ENCODE measurements at places on chromosomes 11 and 22.

- peak; percentile 98 for DNase-seq
Measured at GRCh38 chr11:86483940-86484794, 109.5 kb downstream of the CCDC81 start.

GRCh38 chr11:68690671-68691401 lies 6.5 kb downstream of the GAL start:
- no peak for DNase-seq

DNA sequence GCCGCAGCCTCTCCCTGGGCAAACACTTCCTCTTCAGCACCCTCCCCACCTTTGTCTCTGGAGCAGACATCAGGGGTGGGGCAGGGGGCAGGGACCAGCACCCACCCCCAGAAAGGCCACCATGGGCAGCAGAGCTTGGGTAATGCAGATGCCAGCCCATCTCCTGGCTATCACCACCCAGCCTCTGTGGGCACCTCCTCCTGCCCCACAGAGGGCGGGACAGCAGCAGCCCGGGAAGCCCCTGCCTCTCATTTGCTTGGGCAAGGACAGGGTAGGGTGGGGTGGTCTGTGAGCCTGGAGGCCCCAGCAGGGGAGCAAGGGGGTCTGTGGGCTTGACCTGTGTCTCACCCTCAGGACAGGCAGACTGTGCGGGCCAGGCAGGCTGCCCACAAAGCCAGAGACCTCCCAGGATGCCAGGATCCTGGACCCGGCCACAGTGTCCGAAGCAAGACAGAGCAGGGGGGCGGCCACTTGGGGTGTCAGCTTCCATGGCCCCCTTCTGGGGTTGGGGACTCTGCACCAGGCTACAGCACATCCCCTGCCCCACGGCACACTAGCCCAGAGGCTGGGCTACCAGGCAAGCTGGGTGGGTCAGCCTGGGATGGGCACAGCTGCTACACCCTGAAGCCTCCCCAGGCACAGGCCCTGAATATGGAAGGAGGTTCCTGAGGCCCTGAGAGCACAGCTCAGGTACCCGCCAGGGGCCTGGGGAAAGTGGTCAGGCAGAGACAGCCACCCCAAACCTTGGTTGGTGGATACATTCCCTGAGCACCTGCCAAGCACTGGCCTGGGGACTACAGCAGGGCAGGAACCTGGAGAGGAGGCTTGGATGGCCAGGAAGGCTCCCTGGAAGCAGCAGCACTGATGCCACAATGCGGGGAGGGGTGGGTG lies 4.5 kb downstream of the RNH1 start:
- no peak for DNase-seq

DNA sequence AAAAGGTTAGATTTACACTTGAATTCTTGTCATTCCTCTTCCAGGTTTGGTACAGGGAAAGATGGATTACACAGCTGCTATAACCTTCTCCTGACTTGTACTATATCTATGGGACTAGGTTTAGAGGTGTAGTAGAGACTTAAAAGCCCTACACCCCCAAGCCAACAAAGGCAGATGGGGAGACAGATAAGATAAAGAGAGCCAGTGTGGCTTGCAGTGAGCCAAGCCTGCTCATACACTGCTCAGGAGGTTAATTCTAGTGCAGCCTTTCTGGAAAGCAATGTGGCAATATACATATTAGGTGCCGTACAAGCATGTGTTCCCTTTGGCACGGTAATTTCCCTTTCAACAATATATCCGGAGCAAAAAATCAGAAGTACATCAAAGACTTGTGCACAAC lies 10.8 kb downstream of the SIK3 start:
- DNase-seq, result no peak

GRCh38 chr11:48093323-48093722 lies 113.0 kb downstream of the PTPRJ start:
- no peak for DNase-seq
